RKO (cell line): ENCODE measurements at places on chromosomes 16 and 17.
A peak's percentile ranks its signal among the peaks of the same experiment; 100 is the strongest.

DNA sequence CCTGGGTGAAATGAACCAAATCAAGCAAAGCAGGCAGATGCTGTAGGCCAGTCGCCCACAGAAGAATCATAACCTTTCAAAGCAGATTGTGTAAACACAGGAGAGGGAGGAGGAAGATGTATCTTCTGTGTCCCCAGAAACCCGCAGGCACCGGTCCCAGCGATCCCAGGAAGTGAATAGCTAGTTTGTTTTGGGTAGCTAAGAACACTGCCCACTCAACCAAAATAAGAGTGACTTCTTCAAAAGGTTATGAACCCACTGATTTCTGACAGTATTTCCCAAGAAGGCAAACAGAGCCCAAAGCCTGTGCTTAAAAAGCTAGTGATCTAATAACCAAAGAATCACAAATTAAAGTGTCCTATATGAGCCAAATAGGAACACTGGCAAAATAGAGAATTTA lies 67.8 kb downstream of the GRIN2A start:
- DNase-seq = no peak

GRCh38 chr17:77480199-77480508 lies 339.4 kb downstream of the SEC14L1 start:
- no peak for DNase-seq

DNA sequence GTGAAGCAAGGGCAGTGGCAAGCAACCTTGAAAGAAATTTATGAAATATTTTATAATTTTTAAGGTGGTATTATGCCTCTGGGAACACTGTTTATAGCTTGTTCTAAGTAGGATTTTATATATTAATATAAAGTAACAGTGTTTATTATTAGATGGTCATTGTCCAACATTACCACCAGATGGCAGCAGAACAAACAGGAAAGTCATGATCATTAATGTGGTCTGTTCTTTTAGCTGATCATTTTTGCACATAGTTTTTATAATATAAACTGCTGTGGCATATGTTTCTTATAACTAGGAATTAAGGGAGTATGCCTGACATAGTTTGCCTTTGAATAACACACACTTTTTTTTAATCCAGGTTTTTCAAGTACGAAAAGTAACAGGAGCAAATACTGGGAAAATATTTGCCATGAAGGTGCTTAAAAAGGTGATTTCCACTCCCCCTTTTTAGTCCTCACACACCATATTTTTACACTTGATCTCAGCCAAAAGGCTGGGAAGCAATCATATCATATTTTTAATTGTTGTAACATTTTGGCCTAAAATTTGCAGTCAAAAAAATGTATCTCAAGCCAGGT lies 21.4 kb downstream of the RPS6KB1 start:
- DNase-seq = peak; percentile 66

DNA sequence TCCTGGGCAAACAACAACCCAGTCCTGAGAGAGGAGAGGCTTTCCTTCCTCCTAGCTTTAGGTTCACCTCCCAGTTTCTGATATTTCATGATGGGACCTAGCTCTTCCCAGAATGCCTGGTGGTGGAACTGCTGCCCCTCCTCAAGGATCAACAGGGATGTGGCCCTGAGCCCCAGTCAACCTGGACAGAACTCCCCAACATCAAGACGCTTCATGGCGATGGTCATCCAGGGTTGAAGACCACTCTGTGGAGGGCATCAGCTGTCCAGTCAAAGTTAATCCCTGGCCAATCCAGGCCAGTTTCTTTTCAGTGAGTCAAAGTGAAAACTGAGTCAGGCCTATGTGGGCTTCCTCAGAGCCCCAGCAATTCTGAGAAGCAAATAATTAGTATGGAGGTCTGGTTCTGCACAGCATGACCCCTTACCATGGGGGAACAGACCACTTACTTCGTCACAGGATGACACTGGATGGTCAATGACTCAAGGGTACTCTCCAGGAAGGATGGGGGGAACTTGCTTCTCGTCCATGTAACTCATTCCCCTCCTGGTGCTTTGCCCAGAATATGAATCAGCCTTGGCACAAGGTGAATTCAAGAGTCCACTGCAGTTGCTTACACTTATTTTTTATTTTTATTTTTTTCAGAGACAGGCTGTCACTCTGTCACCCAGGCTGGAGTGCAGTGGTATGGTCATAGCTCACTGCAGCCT lies 14.7 kb upstream of the XYLT2 start:
- DNase-seq = peak; percentile 34

DNA sequence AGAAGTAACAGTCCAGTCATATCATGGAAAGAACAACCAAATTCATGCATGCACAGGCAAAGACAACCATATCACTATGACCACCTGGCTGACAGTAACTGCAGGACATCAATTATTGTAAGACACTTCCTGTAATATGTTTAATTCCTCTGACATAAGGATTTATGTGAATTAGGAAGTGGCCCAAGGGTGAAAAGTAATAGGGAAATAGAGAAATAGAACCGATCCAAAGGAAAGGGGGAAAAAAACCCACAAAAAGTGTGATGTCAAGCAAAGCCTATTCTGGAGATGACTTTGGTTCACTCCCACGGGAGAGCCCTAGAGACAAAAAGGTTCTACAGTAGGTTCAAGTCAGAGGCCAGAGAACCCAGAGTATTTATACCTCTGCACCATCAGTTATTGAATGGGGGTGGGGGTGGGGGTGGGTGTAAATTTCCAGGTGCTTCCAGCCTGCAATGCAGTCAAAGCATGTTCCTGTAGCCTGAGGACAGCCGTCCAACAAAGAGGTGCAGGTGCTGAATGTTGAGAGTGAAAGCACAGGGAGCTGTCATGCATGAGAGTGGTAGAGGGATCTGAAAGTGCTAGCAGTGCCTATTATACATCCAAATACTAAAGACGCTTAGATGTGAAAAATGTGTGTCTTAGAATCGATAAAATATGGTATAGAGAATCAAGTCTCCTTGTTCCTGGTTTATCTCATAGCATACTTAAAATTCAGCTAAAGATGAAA lies 95.6 kb upstream of the HLF start:
- DNase-seq = no peak

- DNase-seq = no peak
These were observed 2.0 kb downstream of the LRRC37B start for GRCh38 chr17:32009262-32009542.

- no peak for DNase-seq
These were observed 3.9 kb downstream of the SMIM5 start for GRCh38 chr17:75637143-75637538.

DNA sequence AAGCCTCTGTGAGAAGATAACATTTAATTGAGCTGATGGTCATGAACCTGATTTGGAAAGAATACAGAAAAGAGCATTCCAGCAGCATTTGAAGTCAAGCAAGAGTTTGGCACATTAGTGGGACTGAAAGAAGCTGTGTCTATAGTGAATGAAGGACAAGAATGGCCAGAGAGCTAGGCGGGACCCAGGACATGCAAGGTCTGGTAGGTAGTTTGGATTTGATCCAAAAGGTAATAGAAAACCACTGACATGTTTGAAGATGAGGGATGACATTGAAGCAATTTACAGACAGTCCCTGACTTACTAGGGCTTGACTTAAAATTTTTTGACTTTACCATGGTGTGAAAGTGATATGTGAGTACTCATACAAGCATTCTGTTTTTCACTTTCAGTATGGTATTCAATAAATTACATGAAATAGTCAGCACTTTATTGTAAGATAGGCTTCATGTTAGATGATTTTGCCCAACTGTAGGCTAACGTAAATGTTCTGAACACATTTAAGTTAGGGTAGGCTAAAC lies 7.6 kb downstream of the CYB5B start:
- DNase-seq = no peak

DNA sequence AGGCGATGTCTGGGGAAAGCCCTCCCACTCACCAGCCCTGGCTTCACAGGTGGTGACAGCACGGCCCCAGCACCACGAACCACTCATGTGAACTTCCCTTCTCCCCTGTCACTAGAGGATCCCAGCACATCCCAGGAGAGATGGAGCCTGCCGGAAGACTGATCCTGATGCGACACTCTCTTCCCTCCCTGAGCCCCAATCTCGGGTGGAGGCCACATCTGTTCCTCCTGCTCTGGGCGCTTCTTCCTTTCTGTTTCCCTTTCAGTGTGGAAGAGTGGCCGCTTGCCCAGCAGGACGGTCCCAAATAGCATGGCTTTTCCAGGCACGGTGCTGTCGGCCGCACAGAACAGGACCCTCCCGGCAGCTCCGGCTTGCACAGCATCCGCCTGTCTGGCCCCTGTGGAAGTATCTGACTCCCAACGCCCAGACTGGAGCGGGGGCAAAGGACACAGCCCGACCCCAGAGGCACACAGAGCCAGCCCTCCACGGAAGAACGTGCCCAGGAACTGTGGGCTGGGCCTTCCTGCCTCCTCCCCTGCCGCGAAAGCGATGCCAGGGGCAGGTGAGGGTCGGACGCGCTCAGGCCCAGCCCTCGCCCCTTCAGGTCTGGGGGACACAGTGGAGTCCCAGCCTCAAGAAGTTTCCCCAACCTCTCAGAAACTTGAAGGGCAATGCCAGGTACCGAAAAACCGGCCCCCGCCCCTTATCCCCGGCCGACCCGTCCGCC lies 37.6 kb downstream of the CBFA2T3 start:
- no peak for DNase-seq

DNA sequence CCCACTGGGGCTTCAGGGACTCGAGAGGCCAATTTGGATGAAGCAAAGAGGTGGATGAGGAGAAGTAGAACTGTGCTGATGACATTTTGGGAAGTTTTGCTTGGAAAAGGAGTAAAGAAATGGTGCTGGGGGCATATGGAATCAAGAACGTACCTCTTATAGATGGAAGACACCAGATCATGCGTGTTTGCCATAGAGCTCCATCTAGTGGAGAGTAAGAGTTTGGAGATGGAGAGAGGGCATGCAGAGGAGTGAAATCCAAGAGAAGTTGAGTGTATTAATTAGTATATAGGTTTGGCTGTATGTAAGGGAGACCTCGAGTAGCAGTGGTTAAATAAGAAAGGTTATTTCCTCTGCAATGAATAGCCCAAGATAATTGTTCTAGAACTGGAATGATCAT lies 56.0 kb downstream of the SHISA6 start:
- DNase-seq = peak; percentile 55

GRCh38 chr17:76171706-76172105 lies 30.7 kb upstream of the FOXJ1 start:
- DNase-seq = no peak

DNA sequence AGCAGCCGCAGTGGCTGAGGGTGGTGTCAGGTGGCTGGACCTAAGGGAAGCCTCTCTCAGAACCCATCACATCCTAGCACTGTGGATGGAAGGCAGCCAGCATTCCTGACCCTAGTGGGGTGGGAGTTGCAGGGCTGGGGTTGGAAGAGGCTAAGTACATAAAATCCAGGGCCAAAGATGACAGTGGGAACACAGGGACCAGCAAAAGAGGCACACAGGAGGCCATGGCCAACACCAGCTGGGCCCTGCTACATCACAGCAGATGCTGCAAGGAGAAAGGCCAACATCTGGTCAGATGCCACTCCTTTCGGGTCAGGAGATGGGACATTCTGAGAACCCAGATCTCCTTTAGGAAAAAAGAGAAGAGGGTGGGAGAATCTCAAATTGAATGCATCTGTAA lies 415.4 kb downstream of the SLC39A11 start:
- no peak for DNase-seq

GRCh38 chr16:50027829-50028228 lies 2.8 kb downstream of the CNEP1R1 start:
- no peak for DNase-seq

- DNase-seq = peak; percentile 93
These were observed 964 bp upstream of the FAAP100 start for GRCh38 chr17:81553018-81553615.

DNA sequence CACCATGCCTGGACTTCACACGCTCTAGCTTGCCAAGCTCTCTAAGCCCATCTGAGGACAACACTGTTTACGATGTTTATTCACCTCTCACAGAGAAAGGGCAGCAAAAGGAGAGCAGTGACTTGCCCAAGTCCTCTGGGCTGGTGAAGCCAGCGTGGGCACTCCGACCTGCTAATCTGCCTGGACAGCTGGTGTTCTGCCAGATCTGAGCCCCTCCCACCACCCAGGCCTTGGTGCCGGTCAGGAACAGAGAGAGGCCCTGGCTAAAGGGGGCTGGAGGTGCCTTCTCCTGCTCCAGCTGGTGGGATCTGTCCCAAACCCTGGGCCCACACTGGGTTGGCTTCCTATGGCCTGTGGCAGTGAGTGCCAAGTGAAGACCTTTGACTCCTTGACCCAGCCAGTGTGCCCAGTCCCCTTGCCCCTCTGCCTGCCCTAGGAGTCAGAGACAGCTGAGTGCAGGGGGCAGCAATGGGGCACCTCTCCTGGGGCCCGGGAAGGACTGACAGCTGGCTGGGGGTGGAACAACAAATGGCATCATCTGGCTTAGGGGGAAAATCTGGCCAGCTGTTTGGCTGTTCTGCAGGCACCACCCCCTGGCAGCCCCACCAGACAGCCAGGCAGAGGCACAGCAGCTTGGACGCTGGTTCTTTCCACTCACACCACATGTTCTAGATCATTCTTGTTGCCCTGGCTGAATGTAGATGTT lies 1.8 kb upstream of the SLC4A1 start:
- DNase-seq = no peak

DNA sequence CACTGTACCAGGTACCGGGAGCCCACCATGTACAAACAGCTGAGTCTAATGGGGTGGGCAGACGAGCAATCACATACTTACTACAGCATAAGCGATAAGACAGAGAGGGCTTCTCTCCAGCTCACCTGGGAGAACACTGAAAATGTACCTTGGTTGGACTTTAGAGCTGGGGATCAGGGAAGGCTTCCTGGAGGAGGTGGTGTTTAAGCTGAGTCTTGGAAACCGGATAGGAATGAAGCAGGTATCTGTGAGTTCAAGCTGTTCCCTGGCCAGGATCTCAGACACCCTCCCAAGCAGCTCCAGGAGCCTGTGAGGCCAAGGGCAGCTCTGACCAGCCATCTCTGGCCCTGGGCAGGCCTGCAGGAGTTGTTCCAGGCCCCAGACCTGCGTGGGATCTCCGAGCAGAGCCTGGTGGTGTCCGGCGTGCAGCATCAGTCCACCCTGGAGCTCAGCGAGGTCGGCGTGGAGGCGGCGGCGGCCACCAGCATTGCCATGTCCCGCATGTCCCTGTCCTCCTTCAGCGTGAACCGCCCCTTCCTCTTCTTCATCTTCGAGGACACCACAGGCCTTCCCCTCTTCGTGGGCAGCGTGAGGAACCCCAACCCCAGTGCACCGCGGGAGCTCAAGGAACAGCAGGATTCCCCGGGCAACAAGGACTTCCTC lies 8.0 kb upstream of the SERPINF1 start:
- no peak for DNase-seq

- DNase-seq = no peak
These were observed 123.9 kb upstream of the CIBAR2 start for GRCh38 chr16:85235991-85236817.

- no peak for DNase-seq
These were observed 726.9 kb downstream of the CDH8 start for GRCh38 chr16:61309386-61309785.
